Amygdala (tissue), 56 donors: ENCODE measurements at places on chromosomes 7 and 10.

DNA sequence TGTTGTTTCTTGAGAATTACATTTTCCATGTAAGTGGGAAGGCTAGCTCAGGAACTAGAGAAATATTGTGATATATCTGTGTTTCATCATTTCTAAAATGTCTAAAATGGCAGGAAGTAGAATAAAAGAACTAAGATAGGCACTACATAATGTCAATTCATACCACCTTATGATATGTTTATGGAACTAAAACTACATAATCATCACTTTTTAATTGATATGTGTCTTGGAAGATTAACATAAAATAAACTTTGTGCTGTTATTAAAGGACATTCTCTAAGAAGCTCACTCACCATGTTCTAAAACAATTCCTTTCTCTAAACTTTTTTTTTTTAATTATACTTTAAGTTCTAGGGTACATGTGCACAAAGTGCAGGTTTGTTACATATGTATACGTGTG is 83.5 kb upstream of the TAS2R16 start:
- no peak for DNase-seq

DNA sequence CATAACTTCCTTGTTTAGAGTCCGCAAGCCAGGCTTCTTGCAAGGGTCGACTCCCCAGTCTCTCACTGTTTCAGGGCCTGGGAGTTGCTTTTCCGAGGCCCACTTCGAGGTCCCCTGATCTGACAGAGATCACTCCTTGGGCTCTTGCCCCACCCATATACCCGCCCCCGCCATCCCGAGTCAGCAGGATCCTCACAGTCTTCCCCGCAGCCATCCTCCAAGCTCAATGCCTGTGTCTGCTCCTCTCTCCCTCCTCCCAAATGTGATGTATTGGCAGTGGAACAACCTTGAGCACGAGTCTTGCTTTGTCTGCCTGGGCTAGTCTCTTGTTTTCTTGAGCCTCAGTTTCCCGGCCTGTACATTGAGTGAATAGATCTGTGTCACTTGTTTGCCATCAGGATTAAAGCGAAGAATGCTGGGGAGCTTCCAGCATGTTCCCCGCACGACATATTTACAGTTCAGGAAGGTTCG is 2.4 kb upstream of the HMX2 start:
- no peak for DNase-seq

- DNase-seq, result no peak
Observed at GRCh38 chr10:114879541-114880158, 58.1 kb downstream of the FHIP2A start.

DNA sequence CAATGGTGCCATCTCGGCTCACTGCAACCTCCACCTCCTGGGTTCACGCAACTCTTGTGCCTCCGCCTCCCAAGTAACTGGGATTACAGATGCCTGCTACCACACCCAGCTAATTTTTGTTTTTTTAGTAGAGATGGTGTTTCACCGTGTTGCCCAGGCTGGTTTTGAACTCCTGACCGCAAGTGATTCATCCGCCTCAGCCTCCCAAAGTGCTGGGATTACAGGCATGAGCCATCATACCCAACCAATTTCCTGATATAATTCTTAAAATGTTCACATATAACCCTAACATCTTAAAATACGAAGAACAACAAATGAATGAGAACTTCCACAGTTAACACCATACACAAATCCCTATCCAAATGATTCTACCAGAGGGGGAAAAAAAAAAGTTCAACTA is 31.2 kb downstream of the BAIAP2L1 start:
- no peak for DNase-seq

DNA sequence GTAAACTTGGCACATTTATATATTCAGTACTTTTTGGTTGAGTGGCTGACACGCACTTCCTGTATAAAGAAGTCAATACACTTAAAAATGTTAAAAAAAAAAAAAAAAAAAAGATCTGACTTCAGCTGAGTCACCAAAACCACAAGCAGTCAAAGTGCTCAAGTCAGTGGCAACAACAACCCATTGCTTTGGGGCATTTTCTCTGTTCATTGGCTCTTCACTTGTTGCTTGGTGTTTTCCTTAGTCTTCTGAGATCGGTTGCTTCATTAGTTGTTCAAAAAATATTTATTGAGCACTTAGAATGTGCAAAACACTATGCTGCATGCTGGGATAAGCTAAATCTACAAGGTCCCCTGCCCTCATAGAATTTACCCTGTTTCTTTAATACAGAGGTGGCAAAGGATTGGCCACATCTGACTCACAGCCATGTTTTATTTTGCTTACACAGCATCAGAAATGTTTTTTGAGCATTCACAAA is 63.7 kb downstream of the ZNRF2 start:
- DNase-seq, result no peak

DNA sequence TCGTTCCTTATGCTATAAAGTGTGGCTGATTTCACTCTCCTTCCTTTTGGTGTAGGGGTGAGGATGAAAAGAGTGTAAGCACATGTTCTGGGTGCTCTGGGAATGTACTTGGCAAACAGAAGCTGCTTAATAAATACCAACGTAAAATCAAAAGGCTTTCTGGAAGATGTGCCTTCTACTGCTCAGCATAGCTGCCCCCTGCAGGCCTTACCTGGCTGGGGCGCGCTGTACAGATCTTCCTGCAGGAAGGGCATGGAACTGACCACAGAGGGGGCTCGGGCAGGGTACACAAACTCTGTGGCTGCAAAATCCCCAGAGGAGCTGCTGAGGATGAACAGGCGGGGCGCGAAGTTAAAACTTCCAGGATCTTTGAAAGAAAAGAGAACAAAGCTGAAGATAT is 169.4 kb downstream of the SVIL start:
- DNase-seq, result no peak

DNA sequence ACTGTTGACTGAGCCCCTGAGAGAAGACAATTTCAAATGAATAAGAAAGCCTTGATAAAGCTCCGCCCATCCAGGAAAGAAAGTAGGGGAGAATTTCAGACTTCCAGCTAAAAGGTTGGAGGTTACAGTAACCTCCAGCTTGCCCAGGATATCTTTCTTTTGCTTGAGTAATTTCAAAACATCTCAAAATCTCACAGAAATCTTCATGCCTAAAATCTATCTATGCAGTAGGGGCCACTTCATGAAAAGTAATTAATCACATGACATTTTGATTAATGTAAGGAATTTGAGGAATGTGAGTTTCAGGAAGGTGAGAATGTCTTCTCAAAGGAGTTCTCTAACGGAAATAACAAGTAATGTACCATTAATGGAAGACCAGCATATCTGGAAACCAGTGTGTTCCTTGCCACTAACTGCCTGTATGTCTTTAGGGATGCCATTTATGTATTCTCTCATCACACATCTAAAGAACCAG is 24.2 kb downstream of the TRIL start:
- DNase-seq, result no peak

- DNase-seq, result no peak
Observed at GRCh38 chr10:60606343-60607080, 171.8 kb upstream of the CDK1 start.

GRCh38 chr7:150717814-150718420 is 1.5 kb downstream of the GIMAP1 start:
- no peak for DNase-seq

DNA sequence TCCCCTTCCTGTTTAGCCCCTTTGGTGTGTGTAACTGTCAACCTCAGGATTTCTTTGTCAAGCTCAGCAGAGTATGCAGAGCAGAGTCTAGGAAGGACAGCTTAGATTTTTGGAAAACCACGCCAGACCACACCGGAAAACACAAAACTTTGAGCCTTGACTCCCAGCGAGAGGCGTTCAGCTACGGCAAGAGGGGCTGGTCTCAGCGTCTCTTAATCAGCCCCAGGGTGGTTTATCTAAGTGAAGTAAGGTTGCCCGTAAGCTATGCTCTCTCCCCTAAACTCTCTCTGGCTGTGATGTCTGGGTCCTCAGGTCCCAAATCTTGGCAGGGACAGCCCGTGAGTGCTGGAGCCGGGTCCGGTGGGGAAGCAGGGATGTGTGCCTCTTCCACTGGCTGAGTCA is 230.9 kb downstream of the KLF6 start:
- no peak for DNase-seq

DNA sequence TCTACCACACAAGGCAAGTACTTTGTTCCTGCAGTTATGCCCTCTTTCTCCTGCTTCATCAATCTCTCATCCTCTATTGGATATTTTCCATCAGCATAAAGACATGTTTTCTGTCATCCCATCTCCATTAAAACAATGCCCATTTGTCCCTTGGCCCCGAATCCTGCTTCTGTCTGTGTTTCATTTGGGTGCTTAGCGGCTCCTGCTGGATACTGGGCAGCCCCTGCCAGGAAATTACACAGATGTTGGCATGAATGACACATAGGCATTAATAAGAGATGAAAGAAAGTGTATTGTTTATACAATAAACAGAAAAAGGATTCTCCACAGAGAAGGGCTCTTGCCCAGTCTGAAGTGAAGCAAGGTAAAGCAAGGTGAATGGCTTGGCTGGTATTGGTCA is 765.3 kb downstream of the REEP3 start:
- DNase-seq, result peak; percentile 68

DNA sequence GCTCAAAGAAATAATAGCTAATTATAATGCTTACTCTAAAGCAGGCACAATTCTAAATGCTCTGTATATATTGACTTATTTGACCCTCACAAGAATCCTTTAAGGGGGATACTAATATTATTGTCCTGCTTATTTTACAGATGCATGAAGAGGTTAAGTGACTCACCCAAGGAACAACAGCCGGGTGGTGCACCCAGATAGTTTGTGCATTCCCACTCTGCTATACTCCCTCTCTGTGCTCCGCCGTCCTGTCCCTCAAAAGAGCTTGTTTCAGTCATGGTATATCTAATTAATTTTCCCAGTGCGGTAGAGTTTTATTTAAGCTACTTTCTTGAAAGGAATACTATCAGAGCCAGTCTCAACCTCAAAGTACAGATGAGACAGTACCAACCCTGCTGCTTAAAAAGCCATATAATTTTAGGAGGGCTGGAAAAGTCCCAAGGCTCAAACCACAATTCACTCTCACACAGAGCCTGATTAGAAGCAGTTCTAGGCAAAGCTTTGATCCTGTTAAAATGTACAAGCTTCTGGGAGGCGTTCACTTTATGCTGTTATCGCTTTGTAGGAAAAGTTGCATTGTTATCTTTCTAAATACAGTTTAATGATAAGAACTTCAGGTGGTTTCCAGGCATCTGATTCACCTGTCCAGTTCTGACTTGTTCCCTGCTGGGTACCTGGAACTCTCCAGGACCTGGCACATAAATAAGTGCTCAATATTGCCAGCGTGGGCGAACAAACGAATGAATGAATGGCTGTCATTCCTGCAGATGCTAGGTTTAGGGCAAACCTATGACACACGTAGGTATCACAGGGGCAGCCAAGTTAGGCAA is 261.5 kb upstream of the KLF14 start:
- DNase-seq, result no peak

DNA sequence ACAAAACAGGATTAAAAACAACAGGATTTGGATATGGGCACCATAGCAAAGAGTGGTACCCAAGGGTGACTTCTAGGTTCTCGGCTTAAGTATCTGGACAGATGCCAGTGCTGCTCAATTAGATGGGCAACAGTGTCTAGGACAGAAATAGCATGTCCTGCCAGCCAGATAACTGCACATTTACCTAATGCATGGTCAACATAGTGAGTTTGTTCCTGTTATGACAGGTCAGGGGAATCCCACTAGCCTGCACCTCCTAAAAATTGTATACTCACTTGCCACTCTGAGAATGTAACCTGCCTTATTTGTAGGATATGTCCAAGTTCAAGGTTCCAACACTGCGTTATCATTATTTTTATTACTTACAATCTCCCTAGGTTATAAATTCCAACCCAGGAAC is 471.7 kb downstream of the GRM8 start:
- no peak for DNase-seq

- DNase-seq, result no peak
Observed at GRCh38 chr10:124653811-124654651, 90.1 kb downstream of the FAM53B start.

- no peak for DNase-seq
Observed at GRCh38 chr10:110772454-110773025, 99.2 kb upstream of the PDCD4 start.

GRCh38 chr7:22110881-22111280 is 165.2 kb upstream of the CDCA7L start:
- DNase-seq, result no peak

- no peak for DNase-seq
Observed at GRCh38 chr10:78250313-78251015, 216.8 kb downstream of the RPS24 start.

GRCh38 chr10:68992636-68993440 is 4.2 kb downstream of the KIFBP start:
- no peak for DNase-seq

- DNase-seq, result no peak
Observed at GRCh38 chr7:491292-491957, 28.2 kb downstream of the PDGFA start.

DNA sequence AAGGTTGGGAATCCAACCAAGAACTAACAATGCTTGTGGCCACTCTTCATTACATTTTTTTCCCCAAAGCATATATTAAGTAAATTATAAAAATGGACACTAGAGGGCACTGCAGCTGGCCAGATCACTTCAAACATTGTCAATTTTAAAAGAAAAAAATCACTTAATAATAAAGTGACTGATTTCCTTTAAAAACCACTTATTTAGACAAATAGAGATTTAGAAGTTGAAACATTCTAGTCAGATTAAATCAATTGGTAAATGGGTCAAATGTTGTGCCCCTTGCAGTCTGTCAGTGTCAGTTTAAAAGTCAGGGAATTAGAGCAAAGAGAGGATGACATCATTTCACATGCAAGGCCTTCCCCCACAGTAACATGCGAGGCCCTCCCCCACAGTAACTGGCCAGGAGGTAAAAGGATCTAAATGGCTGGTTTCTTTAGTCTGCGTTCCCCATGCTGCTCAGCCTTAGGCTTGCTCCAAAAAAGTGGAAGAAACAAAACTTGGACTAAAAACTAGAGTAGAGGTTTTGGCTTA is 177.9 kb downstream of the SKAP2 start:
- DNase-seq, result no peak

- DNase-seq, result no peak
Observed at GRCh38 chr10:71850021-71850742, 869 bp downstream of the PSAP start.

DNA sequence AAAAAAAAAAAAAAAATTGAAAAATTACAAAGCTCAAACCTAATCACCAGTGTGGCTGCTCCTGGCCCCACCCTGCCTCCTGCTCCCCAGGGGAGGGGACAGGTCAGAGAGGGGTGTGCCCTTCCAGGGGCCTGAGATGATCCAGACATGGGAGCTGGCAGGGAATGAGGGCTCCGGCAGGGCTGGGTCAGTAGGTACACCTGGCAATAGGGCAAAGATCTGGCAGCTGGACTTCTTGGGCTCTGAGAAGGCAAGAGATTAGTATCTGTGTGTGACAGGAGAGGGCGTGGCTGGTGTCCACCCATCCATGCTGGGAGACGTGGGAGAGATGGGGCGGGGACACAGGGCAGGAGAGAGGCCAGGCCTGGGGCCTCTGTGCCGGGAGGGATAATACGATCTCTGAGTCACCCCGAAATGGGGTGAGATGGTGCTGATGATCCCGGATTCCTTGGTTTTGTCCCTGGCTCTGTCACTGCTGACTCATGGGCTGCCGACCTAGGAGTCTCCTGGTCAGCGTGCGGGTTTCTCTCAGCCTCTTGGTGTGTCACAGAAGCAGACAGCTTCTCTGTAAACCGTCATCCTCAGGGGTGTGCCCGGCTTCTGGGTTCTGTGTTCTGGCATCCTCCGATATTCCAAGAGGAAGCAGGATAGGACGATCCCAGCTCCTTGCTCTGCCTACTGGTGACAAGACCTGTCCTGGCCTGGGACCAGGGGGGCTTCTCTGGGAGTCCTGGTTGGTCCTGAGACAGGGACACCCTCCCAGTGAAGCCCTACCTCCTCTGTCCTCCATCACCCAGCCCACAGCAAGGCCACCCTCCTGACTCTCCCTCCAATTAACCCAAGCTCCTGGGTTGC is 8.2 kb upstream of the CLDN4 start:
- no peak for DNase-seq
